ENCODE measurements at places on chromosomes 2 and 18.

GRCh38 chr2:63591566-63592175 lies 2.9 kb downstream of the MDH1 start:
- DNase-seq: no peak

DNA sequence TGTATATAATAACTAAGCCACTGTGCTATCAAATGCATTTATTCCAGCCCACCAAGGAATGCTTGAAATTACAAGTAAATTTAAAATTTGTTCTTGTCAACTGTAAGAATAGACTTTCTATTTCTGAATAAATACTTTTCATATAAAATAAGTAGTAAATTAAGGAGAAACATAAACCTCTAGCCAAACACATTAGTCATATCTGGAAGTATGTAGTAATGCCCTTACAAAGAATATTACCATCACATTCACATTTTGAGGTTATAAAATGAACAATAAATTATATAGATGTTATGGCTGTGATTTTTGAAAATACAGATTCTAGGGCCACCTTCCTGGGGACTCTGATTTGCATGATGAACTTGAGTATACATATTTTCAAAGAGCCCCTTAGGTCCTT lies 54.7 kb downstream of the SERPINB7 start:
- DNase-seq: no peak

GRCh38 chr2:209505410-209505809 lies 81.6 kb downstream of the MAP2 start:
- DNase-seq: no peak

- no peak for DNase-seq
These were observed 236.8 kb downstream of the EPHA4 start for GRCh38 chr2:221335219-221335752.

DNA sequence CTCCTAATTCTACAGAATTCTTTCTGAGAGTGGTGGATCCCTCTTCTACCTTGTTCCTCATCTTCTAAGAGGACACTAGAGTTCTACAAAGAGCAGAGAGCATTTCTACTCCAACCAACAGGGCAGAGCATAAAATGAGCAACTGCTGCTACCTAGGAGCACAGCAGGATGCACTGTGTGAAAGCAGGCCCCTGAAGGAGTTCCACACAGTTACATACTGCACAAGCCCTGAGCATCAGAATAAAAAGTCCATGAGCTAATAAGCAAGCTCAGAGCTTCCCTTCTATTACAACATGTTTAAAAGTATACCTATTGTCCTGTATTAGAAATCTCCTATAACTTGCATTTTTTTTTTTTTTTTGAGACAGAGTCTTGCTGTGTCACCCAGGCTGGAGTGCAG lies 8.4 kb downstream of the FHL2 start:
- DNase-seq: no peak

GRCh38 chr2:235660484-235661082 lies 166.7 kb downstream of the AGAP1 start:
- no peak for DNase-seq

DNA sequence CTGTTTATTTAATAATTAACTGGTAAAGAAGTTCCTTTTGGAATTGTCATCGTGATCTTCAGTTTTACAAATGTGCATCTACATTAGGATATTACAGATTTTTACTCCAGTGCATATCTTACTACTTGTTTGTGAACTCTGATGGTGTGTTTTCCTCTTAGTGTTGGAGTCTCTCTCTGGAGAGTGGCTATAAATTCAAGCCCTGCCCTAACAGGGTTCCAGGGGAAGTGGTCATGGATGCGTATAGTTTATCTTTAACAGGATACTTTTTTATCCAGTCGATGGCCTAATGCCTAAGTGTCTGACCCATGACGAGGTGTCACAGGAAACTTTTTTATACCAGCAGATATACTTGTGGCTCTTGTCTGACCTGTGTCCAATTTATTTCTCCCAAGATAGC lies 75.4 kb downstream of the CHN1 start:
- no peak for DNase-seq

GRCh38 chr2:218991674-218992168 lies 1.5 kb downstream of the CRYBA2 start:
- no peak for DNase-seq

GRCh38 chr2:187775196-187775595 lies 221.0 kb upstream of the TFPI start:
- DNase-seq: no peak

DNA sequence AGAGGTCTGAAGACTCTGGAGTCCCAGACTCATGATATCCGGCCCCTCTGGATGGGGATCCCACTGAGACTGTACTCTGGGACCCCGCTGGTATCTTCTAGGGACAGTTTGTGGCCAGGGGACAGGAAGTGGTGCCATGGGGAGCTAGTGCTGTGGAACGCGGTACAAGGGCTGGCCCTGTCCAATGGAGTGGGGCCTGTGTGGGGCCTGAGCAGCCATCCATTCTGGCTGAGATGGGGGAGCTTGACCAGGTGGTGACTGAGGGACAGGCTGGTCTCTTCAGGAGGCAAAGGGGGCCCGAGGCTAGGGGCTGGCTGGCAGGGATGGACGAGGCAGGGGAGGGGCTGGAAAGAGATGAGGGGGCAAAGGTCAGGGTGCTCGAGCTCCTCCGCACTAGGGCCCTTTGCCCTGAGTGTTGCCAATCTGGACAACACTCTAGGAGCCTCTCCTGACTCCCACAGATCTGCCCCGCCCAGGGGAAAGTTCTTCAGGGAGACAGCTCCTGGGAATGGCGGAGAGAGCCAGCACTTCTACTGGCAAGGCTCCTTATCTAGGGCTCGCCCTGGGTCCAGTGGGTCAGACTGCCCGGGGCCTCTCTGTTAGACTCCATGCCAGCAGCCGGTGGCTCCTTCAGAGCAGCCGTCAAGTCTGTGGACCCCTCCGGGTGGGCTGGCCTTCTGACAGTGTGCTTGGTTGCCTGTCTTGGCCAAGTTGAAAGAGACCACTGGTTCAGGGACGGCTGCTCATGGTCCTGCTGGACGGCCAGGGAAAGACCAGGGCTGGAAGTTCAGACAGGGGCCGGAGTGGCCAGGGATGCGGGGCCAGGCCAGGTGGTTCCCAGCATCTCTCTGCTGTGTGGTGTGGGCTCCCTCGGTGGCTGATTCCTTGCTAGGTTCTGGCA lies 12.3 kb downstream of the MALL start:
- DNase-seq: no peak

- DNase-seq: no peak
These were observed 1.5 kb upstream of the MPPE1 start for GRCh38 chr18:11909591-11910026.

DNA sequence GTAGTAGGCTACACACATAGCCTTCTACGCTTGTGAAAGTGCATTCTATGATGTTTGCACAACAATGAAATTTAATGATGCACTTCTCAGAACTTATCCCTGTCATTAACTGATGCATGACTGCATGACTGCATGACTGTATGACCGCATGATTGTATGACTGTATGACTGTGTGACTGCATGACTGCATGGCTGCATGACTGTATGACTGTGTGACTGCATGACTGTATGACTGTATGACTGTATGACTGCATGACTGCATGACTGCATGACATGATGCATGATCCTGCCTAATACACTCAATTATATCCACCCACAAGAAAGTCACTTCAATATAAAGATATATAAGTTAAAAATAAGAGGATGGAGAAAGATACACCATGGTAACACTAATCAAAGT lies 365.4 kb upstream of the FSIP2 start:
- DNase-seq: no peak

GRCh38 chr2:236294647-236295046 lies 30.4 kb upstream of the ASB18 start:
- no peak for DNase-seq

- no peak for DNase-seq
These were observed 610.8 kb downstream of the EPHA4 start for GRCh38 chr2:220961143-220961860.

DNA sequence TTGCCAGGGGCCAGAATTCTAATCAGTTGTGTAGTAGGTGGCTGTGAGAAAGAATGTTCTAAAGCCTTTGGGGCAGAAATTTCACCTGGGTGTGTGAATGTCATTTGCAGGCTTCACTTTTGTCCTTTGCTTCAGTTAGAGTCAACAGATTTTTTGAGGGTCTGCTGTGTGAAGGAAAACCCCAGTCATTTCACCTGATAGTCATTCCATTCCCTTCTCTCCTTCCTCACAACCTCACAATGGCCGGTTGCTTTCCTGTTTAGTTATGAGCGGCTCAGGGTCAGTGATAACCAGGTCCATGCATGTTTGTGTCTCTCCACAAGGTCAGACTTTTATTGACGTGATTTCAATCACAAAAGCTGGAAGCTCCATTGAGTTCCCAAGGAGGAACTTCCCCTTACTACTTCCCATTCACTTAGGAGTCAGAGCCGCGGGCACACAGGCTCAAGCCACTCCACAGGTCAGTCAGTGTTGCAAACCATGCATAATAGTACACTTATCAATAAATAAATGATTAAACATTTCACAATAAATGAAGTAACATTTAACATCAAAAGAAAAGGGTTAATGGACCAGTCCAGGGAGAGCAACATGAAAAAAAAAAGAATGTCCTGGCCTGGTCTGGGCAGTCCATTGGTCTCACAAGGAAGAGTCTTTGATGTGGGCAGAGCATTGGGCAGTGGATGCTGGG lies 74.3 kb downstream of the NPAS2 start:
- DNase-seq: no peak

- no peak for DNase-seq
These were observed 53.5 kb upstream of the MAP4K3 start for GRCh38 chr2:39490586-39490985.

DNA sequence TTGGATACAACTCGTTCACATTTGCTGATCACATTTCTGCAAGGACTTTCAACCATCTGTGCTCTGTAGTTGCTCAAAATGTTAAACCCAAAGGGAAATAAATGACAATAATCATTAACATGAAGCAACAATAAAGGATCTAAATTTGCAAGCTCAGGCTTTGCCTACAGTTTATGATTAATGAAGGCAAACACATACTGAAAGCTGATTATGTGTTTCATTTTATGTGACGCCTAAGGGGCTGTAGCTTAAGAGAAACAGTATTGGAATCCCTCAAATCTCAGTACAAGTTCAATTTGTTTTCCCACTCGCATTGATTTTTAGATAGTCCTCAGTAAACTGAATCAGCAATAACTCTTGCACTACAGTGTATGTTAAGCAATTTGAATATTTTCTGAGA lies 160.3 kb upstream of the FSIP2 start:
- DNase-seq: no peak

GRCh38 chr18:39346916-39347315 lies 1781.3 kb upstream of the CELF4 start:
- DNase-seq: no peak

DNA sequence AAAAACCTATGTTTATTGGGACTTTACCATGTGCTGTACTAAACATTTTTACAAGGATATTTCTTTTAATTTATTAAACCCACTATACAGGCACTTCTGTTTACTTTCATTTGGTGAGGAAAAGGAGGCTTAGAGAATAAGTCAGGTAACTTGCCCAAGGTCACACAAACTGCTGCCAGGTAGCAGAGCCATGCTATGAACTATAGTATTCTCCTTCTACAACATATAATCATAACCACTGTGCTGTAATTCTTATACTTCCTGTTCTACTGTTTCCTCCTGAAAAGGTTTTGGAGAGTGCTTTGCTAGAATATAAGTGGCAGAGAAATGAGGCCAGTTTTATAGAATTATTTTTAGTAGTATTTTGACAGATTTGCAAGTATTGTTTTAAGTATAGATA lies 29.5 kb downstream of the SLC39A10 start:
- no peak for DNase-seq
